ENCODE measurements at places on chromosomes 3 and 15.

GRCh38 chr3:154486949-154487348 is 57.0 kb upstream of the GPR149 start:
- no peak for DNase-seq

- DNase-seq: no peak
These were observed 299.4 kb downstream of the OXSM start for GRCh38 chr3:26089249-26089648.

GRCh38 chr3:179486806-179487205 is 35.5 kb upstream of the GNB4 start:
- DNase-seq: no peak

DNA sequence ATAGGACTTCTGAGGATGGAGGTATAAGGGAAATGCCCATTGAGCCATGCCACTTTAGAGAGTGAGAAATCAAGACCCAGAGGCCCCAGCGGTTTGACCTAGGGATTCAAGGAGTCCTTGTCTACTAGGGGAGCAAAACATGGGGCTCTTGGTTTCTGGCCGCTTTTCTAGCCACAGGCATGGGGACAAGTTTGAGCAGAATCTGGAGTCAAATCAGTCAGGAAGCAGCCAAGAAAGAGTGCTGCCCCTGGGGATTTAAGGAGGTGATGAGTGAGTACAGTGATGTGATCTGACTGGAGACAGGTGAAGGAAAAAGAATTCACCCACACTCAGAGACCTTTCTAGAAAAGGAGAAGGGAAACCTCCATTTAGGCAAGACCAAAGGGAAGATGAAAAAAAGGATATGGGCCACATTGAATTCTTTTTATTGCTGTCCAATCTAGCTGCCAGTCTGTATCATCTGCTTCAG is 244.0 kb upstream of the TBC1D5 start:
- DNase-seq: no peak

DNA sequence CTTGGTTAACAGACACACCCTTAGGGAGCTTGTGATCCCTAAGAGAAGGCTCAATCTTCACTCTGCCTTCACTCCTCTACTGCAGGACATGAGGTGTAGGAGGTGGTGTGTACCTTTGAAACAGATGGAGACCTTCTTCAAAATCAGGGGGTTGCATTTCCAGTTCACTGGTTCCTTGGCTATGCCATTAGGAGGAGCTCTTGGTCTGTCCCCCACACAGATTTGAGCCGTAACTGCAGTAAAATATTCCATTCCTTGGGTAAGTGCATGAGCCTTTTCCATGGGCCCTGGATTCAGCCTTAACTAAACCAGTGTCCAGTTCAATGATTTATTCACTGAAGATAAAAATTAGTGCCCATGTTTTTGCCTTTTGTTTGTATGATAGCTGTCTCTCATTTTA is 144.6 kb downstream of the MCTP2 start:
- no peak for DNase-seq

GRCh38 chr3:134608771-134609435 is 41.9 kb downstream of the KY start:
- no peak for DNase-seq

DNA sequence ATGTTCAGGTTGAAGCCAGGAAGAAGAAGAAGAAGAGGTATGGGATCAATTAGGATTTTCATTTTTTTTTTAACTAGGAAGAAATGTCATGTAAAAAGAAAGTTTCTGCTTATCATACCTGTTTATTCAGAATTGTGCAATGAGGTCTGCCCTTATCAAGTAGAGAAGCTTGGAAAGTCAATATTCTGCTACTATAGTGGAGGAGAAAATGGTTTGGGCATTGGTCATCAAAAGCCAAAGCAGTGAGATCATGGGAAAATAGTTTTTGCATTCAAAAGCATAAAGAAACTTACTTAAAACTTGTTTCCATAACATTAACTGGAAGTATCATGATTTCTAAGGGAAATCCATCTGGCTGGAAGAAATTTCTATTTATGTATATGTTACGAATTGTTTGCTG is 1239.2 kb downstream of the NSUN3 start:
- DNase-seq: no peak

DNA sequence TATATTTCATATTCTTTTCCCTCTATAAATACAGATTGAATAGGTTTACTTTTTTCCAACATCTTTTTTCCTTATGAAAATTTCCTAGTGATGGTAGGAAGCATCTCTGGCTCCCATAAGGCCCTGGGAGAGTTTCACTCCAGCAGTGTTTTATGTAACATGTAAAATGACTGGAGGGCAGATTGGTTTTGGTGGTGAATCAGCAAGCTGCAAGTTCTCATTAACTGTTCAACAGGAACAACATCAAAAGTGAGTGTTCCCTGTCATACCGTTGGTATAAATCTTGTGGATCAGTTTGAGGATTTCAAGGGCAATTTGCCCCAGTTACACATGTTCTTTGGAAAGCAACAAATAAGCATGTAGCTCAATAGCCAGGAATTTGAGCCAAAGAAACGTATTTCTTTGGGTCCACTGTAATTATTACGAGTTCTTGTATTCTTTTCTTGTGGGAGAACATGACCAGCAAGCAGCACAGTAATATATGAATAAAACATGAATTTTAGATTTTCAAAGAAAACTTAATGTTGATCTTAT is 345.7 kb downstream of the SV2B start:
- DNase-seq: no peak

- no peak for DNase-seq
These were observed 199.5 kb downstream of the TBC1D2B start for GRCh38 chr15:77877869-77878577.

DNA sequence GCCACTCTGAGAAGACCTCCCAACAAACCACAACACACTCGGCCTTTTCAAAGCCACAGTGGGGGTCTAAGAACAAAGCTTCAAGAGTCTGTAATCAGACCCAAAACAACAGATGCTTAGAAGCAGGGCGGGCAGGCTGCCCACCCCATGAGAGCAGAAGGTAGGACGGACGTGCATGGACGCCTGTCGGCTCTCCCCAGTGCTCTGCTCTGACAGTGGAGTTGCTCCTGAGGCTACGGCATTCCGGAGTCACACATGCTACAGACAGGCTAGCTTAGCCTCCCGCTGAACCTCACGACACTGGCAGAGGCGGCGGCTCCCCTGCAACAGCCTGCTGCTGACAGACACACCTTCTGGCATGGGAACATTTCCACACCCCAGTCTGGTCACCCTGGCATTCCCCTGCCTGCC is 33.5 kb downstream of the SLCO2A1 start:
- no peak for DNase-seq

- DNase-seq: no peak
These were observed 29.3 kb downstream of the BTD start for GRCh38 chr3:15630646-15631350.

GRCh38 chr3:23324745-23325144 is 121.6 kb downstream of the UBE2E2 start:
- no peak for DNase-seq

DNA sequence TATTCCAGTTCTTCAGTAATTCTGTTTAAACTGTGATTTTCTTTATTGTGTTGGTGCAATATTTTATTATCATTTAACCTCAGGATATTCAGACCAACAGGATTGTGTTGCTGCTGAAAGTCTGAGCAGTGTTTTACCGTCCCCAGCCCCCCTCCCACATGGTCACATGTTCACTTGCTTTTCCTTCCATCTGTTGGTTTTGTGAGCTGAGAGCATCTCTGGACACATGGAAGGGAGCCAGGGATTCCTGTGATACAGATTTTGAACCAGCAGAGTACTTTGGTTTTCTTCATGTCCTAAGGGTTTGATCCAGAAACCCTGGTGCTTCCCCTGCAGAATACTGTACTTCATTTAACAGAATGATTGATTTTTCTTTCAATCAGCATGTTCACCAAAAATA is 11.9 kb downstream of the ARRDC4 start:
- no peak for DNase-seq

DNA sequence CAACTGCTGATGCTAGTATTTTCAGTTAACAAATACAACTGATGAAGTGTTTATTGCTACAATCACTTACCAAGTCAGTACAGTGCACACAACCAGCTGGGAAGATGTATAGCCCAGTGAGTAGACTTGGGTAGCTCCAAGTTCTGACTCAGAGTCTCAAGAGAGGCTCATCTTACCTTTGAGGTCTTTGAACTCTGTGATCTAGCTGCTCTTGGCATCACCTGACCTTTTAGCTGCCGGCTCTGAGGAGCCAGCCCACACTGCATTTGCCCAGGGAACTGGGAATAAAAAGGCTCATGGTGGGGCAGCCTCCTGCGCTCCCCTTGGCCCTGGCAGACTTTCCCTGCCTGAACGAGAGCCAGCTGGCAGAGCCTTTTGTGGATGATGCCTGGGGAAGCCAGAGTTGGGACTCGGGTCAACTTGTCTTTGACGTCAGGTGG is 82.6 kb downstream of the CEMIP start:
- DNase-seq: no peak

- no peak for DNase-seq
These were observed 744.7 kb downstream of the EPHA3 start for GRCh38 chr3:89851974-89852621.

DNA sequence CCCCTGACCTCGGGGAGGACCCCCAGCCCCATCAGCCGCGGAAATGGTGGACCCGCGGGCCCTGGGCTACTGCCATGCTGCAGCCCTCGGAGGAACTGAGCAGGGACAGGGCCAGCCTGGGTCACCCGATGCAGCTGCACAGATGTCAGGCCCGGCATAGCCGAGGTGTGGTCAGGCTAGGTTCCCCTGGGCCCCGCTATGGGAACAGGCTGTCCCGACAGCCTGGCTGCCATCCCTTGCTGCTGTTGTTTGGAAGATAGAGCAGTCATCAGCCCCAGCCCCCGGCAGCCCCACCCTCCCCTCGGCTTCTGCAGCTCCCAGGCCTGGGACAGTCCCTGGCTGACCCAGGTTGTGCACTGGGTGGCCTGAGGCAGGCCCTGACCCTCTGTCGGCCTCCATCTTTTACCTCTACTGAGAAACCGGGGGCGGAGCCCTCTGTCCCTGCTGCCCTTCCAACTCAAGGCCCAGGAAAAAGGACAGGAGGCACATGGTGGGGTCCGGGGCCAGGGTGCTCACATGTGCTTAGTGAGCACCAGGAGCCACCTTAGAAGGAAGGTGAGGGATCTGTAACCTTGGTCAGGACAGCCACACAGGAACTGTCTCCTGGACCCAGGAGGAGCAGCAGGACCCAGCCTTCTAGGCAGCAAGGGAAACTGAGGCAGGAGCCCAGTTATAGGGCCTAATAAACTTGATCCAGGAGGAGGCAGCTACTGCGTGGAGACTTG is 31.5 kb upstream of the FBLN2 start:
- DNase-seq: no peak

DNA sequence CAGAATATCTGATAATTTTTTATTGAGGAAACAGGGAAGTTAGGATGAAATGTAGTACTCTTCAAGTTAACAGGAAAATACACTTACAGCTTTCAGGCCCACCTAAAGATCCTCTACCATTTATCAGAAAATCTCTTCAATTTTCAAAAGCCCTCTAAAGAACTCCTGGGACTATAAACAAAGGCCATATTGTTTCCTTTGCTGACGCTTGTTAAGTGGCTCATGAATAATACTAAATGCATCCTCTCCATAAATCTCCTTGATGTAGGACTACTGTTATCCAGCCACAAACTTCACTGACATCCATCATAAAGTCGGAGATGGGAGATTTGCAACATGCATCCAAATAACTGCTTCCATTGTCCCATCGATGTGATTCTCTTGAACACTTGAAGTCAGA is 326.5 kb downstream of the ZIC1 start:
- DNase-seq: no peak

DNA sequence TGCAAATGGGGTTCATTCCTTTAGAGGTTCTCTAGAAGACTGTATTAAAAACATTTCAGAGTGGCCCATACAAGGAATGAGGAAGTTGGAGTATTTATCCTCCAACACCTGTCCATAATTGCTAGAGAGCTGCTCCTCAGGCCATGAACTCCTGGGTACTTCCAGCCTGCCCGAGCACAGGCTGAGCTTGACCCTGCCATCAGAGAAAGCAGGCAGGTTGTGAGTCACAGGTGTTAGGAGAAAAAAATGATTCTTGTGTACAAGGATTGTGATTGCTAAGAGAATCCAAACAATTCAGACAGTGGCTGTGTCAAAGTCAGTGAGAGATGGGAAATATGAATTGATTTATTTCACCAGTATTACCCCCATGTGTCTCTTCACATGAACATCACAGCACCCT is 156.8 kb upstream of the GADL1 start:
- DNase-seq: no peak

GRCh38 chr3:104137116-104137515 is 1229.6 kb upstream of the ALCAM start:
- DNase-seq: no peak

DNA sequence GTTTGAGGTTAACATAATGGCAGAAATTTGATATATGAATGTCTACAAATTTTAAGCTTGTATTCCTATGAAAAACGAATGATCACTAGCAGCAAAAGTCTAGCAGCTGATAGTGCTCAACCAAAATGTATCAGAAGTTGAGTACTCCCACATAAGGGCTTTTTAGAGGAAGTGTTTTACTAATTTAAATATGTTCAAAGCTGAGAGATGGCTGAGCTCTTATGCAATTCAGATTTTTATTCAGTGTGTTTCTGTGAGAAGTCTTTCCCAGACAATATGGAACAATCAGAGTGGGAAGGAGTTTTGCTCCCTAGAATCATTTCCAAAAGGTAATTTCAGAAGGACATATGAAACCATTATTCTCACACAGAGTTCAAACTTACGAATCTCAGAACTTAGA is 327.0 kb downstream of the ZPLD1 start:
- DNase-seq: no peak

DNA sequence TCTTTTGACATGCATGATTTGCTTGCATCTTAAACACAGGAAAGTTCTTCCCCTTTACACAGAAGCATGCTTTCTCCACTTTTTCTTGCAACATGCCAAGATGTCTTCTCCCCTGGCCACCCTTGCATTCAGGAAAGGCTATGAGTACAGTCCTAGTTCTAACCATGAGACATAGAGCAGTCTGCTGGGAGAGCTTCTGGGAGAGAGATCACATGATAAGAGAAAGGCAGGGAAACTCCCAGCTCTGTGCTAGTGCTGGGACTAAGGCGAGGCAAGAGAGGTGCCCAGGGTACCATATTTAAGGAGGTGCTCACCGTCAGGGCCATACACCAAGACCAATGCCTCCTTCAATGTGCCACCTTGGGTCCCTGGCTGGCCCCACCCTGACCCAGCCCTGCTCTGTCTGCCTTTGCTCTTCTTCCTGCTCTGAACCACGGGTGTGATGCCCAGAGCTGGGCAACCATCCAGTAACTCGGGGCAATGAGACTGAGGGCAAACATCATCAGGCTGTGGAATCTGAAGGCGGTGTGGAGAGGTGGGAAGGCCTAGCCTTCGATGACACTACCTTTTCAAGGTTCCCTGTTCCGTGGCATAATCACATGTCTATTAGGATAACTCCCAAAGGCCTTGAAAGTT is 77.4 kb upstream of the PRR20G start:
- no peak for DNase-seq

DNA sequence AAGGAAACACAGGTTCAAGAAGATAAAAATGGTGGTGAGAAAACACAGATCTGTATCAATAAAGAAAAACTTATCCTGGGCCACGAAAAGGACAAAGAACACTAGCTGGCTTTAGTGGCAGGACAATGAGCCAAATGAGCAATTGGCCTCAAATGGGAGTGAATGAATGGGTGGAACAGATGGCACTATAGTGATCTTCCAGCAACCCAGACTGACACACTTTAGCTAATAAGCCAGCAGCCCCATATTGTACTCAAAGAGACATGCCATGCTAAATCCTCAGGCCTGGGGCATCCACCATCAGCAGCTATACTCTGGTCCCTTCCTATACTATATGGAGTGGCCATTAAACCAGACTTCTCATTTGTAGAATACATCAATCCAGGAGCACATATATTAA is 60.0 kb upstream of the GADL1 start:
- DNase-seq: no peak

GRCh38 chr15:39052323-39052705 is 487.7 kb upstream of the RASGRP1 start:
- DNase-seq: no peak

Data from activated T-helper 2 cell treated with anti-CD3 and anti-CD28 coated beads, Interferon-gamma antibody, Interleukin-2, Interleukin-4, amounts not matched to agents 10 μg/mL and 5 μg/mL and 100 μg/mL, durations not matched to agents 14 hours and 24 hours and 36 hours (primary cell).